ENCODE measurements at places on chromosomes 7 and 10.
A peak's percentile ranks its signal among the peaks of the same experiment; 100 is the strongest.

GRCh38 chr7:44380189-44380830 lies 54.9 kb upstream of the CAMK2B start:
- no peak for DNase-seq

- DNase-seq, result no peak
These were observed 2.2 kb downstream of the MTG1 start for GRCh38 chr10:133396035-133396624.

DNA sequence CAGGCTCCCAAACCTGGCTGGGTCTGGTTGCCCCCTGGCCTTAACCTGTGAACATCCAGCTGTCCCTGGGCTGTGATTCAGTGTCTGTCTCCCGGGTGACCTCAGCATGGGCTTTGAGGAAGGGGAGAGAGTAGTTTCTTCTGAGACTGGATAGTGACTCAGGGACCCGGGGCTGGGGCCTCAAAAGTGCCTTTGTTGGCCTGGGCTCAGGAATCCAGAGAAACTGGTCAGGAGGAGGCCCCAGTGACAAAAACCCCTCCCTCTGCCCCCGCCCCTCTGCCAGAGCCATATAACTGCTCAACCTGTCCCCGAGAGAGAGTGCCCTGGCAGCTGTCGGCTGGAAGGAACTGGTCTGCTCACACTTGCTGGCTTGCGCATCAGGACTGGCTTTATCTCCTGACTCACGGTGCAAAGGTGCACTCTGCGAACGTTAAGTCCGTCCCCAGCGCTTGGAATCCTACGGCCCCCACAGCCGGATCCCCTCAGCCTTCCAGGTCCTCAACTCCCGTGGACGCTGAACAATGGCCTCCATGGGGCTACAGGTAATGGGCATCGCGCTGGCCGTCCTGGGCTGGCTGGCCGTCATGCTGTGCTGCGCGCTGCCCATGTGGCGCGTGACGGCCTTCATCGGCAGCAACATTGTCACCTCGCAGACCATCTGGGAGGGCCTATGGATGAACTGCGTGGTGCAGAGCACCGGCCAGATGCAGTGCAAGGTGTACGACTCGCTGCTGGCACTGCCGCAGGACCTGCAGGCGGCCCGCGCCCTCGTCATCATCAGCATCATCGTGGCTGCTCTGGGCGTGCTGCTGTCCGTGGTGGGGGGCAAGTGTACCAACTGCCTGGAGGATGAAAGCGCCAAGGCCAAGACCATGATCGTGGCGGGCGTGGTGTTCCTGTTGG lies at the start of gene CLDN4:
CLDN4 (plus strand) TSS at position 316 of the 903 bp plus-strand sequence; CDS start at position 522, 206 bp downstream.
- DNase-seq, result no peak

GRCh38 chr10:63713191-63714144 lies 192.3 kb downstream of the REEP3 start:
- no peak for DNase-seq

DNA sequence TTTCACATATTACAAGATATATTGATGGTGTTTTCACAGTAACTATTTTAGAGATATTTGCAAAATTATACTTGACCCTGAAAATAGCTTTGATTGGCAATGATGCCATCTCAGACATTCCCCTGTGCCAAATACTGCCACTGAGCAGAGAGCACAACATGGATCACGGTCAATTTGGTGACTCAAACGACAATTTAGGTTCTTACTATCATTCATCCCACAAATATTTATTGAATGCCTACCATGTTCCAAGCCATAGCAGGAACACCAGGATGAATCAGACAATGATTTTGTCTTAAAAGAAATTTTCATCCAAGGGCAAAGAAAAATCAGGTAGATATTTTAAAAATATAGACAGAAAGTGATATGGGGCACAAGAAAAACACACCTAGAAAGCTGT lies 153.2 kb upstream of the ADO start:
- DNase-seq, result no peak

- DNase-seq, result no peak
These were observed 129.7 kb downstream of the DGKI start for GRCh38 chr7:137717045-137717444.

- DNase-seq, result no peak
These were observed 7.7 kb upstream of the CCDC172 start for GRCh38 chr10:116316503-116316902.

DNA sequence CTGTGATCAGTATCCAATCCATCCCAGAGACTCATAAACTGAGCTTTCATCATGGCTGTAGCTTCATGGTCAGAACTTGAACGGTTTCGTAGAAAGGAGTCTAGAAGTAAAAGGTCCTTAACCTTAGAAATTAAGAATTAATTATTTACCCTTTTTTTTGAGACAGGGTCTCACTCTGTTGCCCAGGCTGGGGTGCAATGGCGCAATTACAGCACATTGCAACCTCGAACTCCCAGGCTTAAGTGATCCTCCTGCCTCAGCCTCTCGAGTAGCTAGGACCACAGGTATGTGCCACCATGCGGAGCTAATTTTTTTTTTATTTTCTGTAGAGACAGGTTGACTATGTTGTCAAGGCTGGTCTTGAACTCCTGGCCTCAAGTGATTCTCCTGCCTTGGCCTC lies 41.7 kb downstream of the ATAD1 start:
- DNase-seq, result no peak

GRCh38 chr7:29565224-29565630 lies 1.6 kb downstream of the PRR15 start:
- DNase-seq, result no peak

- no peak for DNase-seq
These were observed 79.1 kb upstream of the RET start for GRCh38 chr10:42997849-42998165.

GRCh38 chr10:82759050-82759449 lies 884.1 kb downstream of the NRG3 start:
- no peak for DNase-seq

- DNase-seq, result peak; percentile 56
These were observed 63.9 kb upstream of the GSDME start for GRCh38 chr7:24821045-24821753.

DNA sequence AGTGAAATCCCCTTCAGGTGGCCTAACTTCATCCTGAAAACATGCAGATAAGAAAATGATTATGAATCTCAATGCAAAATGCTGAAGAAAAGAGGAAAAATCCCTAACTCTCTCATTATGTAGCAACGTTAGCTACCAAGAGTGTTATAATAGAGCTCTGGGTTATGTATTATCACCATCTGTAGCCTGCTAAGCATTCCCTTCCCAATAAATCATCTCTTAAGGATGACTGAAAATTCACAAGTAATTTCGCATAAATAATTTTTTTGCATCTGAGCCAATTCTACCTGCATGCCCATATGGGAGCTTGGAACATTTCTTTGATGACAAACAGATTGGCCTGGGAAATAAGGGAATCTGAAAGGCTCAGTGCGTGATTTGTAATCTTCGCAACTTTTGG lies 216.1 kb downstream of the HTR7 start:
- no peak for DNase-seq

DNA sequence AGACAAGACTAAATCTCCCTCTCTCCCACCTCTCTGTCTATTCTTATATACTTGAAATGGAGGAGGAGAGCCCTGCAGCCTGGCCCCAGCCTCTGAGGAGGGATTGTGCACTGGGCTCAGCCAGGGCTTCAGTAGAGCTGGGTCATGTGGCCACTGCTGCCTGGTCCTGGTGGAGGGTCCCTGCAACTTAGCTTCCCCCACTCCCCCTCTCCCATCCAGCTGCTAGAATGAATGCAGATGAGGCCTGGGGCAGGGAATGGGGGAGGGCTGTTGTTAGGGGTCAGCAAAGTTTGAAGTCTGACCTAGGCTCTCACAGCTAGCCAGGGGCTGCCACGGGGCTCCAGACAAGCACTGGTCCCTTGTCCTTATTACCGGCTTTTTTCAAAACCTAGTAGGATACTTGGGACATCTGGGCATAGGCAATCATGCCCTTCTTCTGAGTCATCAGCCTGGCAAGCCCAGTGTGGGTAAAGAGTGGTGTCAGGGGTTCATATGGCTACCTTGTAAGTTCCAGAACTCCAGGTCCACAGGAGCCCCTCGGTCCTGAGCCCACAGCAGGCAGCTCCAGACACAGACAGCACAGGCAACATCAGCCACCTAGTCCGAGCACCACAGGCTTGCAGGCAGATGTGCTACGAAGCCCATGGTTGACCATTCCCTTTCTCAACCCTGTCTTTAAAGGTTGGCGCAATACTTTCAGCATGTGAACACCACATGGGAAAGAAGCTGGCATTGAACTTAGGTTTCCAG lies 12.8 kb upstream of the CXCL12 start:
- DNase-seq, result no peak

GRCh38 chr7:156461881-156462665 lies 178.5 kb upstream of the RNF32 start:
- DNase-seq, result no peak

- no peak for DNase-seq
These were observed 37.0 kb downstream of the CNPY1 start for GRCh38 chr7:155509359-155509724.

GRCh38 chr10:12896251-12896650 lies 105.3 kb downstream of the CCDC3 start:
- no peak for DNase-seq

- no peak for DNase-seq
These were observed 290.3 kb downstream of the TNS3 start for GRCh38 chr7:47291461-47292081.

- DNase-seq, result no peak
These were observed 201.4 kb downstream of the GFRA1 start for GRCh38 chr10:116071453-116072148.

DNA sequence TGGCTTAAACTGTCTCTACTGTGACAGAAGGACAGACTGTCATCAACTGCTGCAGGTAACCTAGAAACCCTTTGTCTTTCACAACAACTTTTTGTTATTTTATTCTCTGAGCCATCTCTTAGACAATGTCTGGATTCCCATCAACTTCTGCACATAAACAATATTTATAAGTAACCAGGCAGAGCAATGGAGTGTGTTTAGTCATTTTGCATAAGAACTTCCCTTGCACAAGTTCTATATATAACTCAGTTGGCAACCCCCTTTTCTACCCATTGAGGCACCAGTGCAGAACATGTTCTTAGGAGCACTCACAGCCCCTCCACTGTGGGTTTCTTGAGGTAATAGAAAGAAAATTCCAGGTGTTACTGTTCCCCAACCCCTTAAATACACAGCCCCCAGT lies 65.0 kb upstream of the IL6 start:
- no peak for DNase-seq

DNA sequence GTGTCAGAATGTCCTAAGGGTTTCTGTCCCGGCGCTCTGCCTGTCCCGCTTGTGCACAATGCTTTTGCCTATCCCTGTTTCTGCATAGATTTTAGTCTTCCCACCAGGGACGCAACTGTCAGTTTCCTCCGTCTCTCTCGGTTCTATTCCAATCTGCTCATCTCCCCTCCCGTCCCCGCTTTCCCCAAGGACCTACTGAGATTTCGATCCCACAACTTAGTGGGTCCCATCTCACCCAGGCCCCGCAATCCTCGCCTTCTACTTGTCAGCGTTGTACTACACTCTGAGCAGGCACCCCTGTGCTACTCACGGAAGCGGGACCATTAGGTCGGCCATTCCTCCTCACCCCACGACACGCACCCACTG lies 519 bp upstream of the ZNF655 start:
- DNase-seq, result no peak

GRCh38 chr7:25288556-25289307 lies 60.4 kb upstream of the NPVF start:
- no peak for DNase-seq

GRCh38 chr10:117373823-117374505 lies 1.3 kb downstream of the PDZD8 start:
- no peak for DNase-seq

- DNase-seq, result no peak
These were observed 96.7 kb upstream of the TMEM26 start for GRCh38 chr10:61549861-61550260.

DNA sequence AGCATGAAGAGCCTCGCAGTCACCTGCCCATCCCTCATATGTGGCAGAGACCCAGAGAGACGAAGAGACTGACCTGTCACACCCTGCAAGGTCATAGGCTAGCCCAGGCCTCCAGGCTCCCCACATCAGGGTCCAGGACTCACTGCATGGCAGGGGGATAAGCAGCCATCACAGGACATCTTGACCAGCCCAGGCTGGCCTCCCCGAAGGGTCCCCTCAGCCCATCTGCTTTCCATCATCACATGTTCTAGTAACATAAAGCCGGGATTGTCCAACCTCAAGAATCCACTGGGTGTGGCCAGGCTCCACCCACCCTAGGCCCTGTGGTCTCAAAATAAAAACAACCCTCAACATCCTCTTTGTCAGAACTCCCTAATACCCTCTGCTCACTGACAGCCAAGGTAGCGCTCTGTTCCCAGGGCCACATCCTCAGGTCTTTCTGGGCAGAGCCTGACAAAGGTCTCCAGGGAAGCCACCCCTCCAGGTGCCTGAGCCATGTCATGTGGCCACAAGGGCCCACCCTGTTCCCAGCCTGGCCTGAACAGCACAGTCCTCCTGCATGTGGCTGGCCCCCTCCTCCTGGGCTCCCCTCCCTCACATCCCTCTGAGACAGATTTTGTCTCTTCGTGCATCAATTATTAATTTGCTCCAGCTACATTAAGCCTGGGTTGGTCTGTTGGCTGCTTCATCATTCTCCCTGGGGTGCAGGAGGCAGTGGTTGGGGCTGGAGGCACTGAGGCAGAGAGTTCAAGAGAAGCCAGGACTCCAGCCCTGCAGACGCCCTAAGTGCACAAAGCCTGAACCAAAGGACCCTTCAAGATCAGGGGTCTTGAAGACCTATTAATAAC lies 131.8 kb upstream of the UNC5B start:
- DNase-seq, result no peak

DNA sequence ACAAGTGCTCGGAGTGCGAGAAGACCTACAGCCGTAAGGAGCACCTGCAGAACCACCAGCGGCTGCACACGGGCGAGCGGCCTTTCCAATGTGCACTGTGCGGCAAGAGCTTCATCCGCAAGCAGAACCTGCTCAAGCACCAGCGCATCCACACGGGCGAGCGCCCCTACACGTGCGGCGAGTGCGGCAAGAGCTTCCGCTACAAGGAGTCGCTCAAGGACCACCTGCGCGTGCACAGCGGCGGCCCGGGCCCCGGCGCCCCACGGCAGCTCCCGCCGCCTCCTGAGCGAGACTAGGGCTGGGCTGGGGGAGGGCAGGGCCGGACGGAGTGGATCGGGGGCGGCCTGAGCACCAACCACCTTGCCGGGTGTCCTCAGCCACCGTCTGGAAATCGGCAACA lies 15.1 kb upstream of the ZNF212 start:
- no peak for DNase-seq

- DNase-seq, result no peak
These were observed 7.7 kb upstream of the ITPRIP start for GRCh38 chr10:104345941-104346340.

DNA sequence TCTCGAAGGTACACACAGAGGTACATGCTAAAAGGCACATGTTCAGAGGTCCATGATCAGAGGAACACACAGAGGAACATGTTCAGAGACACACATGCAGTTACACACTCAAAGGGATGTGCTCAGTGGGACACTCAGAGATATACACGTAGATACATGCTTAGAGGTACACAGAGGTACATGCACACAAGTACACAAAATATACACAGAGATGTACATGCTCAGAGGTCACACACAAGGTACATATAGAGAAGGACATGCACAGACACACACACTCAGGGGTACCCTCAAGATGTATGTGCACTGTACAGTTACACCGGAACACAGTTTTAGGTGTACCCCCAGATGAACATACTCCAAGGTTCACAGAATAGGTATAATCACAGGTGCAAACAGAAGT lies 18.8 kb downstream of the NPC1L1 start:
- DNase-seq, result no peak

Data from stimulated activated CD8-positive, alpha-beta memory T cell treated with anti-CD3 and anti-CD28 coated beads, Interleukin-4, amount 100 ng/mL, for 1 hour (primary cell).